ENCODE measurements at places on chromosomes 2 and 18.

DNA sequence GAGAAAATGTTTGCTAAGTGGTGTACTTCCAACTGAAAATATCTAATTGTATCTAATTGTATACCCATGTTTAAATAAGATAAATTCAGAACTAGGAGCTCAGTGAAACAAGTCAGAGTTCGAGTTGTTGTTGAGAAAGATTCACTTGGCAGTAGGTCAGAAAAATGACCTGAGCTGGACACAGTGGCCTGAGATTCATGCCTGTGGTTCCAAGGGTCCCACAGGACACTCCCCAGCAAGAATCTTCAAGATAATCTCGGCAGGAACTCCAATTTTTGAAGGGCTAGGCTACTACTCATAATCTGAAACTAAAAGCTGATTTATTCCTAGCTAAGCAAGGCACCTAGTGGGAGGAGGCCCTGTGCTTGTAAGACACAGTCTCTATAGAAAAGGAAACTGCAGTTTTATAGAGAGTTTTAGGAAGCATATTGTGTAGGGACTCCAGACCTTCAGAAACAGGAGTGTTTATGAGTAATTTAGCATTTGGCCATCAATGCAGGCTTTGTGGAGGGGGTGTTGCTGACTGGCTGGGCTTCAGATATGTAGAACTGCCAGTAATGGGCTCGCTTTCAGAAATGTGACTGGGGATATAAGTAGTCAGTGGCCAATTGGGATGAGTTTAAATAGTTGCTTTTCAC, 43.2 kb downstream of the SP140 start:
- peak; percentile 13 for DNase-seq
- peak overlapping the region; percentile 53 for H3K4me3 ChIP-seq
- peaks cover 87% of the 10 kb centered on the region for H3K36me3 ChIP-seq
- H3K27ac ChIP-seq = peak overlapping the region; percentile 96
- H3K4me1 ChIP-seq = peaks cover 64% of the 10 kb centered on the region
- no peaks in the 10 kb centered on the region for H3K27me3 ChIP-seq

DNA sequence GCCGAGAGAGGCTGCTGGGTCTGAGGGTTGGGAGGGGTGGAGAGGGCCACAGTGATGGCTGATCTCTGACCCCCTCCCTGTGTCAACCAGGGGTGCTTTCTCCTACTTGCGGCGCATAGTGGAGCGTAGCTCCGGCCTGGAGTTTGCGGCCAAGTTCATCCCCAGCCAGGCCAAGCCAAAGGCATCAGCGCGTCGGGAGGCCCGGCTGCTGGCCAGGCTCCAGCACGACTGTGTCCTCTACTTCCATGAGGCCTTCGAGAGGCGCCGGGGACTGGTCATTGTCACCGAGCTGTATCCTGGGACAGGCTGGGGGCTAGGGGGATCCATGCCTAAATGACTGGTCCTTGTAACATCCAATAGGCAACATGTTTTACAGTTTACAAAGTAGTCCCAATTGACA, 20.9 kb upstream of the GMPPA start:
- H3K4me1 ChIP-seq = peaks cover 6% of the 10 kb centered on the region
- no peaks in the 10 kb centered on the region for H3K36me3 ChIP-seq
- DNase-seq = no peak
- no peak overlapping the region for H3K4me3 ChIP-seq
- peaks cover 71% of the 10 kb centered on the region for H3K27me3 ChIP-seq
- H3K27ac ChIP-seq = no peak overlapping the region

- DNase-seq = no peak
- no peaks in the 10 kb centered on the region for H3K27me3 ChIP-seq
- peaks cover 78% of the 10 kb centered on the region for H3K4me1 ChIP-seq
- peak overlapping the region; percentile 53 for H3K4me3 ChIP-seq
- peaks cover 75% of the 10 kb centered on the region for H3K36me3 ChIP-seq
- H3K27ac ChIP-seq = peak overlapping the region; percentile 90
Observed at GRCh38 chr18:44724105-44724778, 43.6 kb downstream of the SETBP1 start.

DNA sequence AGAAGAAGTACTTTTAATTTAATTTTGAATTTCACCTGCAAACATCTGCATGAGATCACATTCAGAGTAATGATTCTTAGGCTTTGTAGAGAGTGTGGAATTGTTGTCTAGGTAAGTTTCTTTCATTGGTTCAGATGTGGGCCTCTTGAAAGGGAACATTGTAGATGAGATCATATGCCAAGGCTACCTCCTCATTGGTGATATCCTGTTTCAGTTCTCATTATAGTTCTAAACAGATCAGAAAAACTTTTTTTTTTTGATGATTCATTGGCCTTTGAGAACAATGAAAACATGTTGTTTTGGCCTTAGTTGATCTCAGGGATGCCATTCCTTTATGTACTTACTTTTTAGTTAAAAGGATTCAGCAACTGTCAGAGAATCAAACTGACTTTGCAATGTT, 44.5 kb downstream of the EML6 start:
- H3K27ac ChIP-seq = peak overlapping the region; percentile 42
- H3K27me3 ChIP-seq = no peaks in the 10 kb centered on the region
- no peak overlapping the region for H3K4me3 ChIP-seq
- H3K4me1 ChIP-seq = peaks cover 18% of the 10 kb centered on the region
- DNase-seq = no peak
- H3K36me3 ChIP-seq = no peaks in the 10 kb centered on the region

GRCh38 chr2:144469798-144470197, 50.1 kb downstream of the ZEB2 start:
- H3K27me3 ChIP-seq = no peaks in the 10 kb centered on the region
- no peak overlapping the region for H3K4me3 ChIP-seq
- peaks cover 1% of the 10 kb centered on the region for H3K36me3 ChIP-seq
- no peak for DNase-seq
- no peak overlapping the region for H3K27ac ChIP-seq
- H3K4me1 ChIP-seq = peaks cover 20% of the 10 kb centered on the region

GRCh38 chr2:167380094-167380493, 491.8 kb downstream of the XIRP2 start:
- no peaks in the 10 kb centered on the region for H3K36me3 ChIP-seq
- no peak overlapping the region for H3K4me3 ChIP-seq
- no peak for DNase-seq
- no peak overlapping the region for H3K27ac ChIP-seq
- no peaks in the 10 kb centered on the region for H3K27me3 ChIP-seq

DNA sequence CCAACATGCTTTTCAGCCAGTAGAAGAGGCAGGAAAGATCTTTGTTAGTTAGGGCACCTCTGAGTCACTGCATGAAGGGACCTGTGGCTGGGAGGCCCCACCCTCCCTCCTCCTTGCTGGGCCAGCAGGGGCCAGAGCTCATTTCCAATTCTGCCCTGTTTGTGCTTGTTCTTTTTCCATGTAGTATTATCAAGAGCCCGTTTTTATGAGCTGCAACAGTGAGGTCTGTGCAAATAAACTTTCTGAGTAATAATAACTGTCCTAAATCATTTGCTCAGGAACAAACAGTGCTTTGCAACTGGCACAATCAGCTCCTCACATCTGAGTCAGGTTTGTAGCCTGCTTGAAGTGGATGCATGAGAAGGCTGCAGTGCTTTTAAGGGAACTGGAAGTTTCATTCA, 128.0 kb downstream of the ARL4C start:
- H3K27ac ChIP-seq = peak overlapping the region; percentile 15
- peaks cover 21% of the 10 kb centered on the region for H3K27me3 ChIP-seq
- no peak overlapping the region for H3K4me3 ChIP-seq
- H3K4me1 ChIP-seq = peaks cover 18% of the 10 kb centered on the region

- no peaks in the 10 kb centered on the region for H3K27me3 ChIP-seq
- H3K27ac ChIP-seq = no peak overlapping the region
- no peaks in the 10 kb centered on the region for H3K4me1 ChIP-seq
- no peak for DNase-seq
- H3K4me3 ChIP-seq = no peak overlapping the region
- H3K36me3 ChIP-seq = no peaks in the 10 kb centered on the region
Observed at GRCh38 chr2:146997488-146997887, 847.3 kb upstream of the ACVR2A start.

DNA sequence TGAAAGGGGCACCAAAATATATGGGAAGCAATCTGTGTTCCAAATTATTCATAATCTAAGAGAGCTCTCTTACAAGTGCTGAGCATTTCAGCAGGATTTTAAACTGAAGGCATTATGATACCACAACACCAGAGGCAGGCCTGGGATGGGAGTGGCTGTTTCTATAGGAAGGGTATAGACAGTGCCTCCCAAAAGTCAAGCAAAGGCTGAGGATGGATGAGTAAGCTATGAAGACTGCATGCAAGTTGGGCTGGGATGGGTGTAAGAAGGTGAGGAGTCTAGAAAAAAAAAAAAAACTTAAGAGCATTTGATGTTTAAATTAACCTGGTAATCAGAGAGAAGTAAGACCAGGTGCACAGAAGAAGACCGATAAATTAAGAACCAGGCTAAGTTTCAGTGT, 132.5 kb downstream of the OSR1 start:
- H3K27me3 ChIP-seq = no peaks in the 10 kb centered on the region
- no peak overlapping the region for H3K27ac ChIP-seq
- H3K4me3 ChIP-seq = no peak overlapping the region
- DNase-seq = no peak
- no peaks in the 10 kb centered on the region for H3K36me3 ChIP-seq

GRCh38 chr18:76553715-76554546, 58.9 kb upstream of the ZNF516 start:
- H3K27me3 ChIP-seq = peaks cover 19% of the 10 kb centered on the region
- no peak for DNase-seq
- no peak overlapping the region for H3K27ac ChIP-seq
- H3K4me3 ChIP-seq = no peak overlapping the region
- H3K36me3 ChIP-seq = no peaks in the 10 kb centered on the region
- peaks cover 6% of the 10 kb centered on the region for H3K4me1 ChIP-seq

DNA sequence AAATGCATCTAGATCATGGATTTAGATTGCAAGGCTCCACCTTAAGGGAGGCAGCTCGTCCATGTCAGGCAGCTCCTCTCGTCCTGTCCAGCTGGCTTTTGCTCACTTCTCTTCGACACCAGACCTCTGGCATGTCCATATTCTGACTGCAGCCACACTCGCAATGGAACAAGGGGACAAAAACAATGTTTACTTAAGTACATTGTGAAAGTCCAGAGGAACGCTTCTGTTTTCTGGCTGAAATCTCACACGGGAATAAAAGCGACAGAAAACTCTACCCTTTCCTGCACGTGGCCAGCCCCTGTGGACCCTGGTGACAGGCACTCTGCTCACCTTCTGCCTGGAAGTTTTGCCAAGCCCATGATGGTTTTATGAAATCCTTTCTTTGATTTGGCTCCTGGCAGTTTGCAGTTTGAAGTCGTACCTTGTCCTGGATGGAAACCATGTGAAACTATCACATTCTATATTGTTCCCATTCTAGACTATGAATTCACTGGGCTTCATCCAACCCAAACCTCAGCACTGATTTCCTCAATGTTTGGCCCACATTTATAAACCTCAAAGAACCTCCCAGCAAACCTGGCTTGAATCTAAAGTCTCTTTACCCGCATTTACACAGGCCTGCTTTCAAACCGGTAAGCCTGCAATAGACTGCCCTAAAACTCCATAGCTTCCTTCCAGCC, 134.3 kb upstream of the PIEZO2 start:
- H3K4me1 ChIP-seq = no peaks in the 10 kb centered on the region
- H3K36me3 ChIP-seq = no peaks in the 10 kb centered on the region
- no peak overlapping the region for H3K4me3 ChIP-seq
- no peaks in the 10 kb centered on the region for H3K27me3 ChIP-seq
- H3K27ac ChIP-seq = no peak overlapping the region
- no peak for DNase-seq

GRCh38 chr2:167945660-167946368, 301.6 kb downstream of the STK39 start:
- H3K4me1 ChIP-seq = no peaks in the 10 kb centered on the region
- no peaks in the 10 kb centered on the region for H3K36me3 ChIP-seq
- H3K4me3 ChIP-seq = no peak overlapping the region
- no peaks in the 10 kb centered on the region for H3K27me3 ChIP-seq

DNA sequence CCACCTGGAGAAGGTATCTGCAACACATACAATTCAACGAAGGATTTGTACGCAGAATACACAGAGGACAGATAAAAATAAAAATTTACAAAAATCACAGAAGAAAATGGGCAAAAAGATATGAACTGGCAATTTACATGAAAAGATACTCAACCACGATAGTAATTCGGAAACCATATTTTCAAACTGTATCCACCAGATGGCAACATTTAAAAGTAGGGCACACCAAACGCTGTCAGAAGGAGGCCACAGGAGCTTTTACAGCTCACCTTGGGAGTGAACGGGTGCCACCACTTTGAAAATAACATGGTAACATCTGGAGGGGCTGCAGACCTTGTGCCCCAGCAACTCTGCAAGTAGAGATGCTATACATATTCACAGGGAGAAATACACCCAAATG, 9.8 kb downstream of the KIF1A start:
- no peak overlapping the region for H3K27ac ChIP-seq
- no peak for DNase-seq
- H3K4me1 ChIP-seq = no peaks in the 10 kb centered on the region

GRCh38 chr18:25866331-25866730, 224.1 kb downstream of the SS18 start:
- H3K4me3 ChIP-seq = no peak overlapping the region
- H3K4me1 ChIP-seq = no peaks in the 10 kb centered on the region
- no peak overlapping the region for H3K27ac ChIP-seq

Data from stimulated activated naive B cell treated with anti-CD40 and anti-IgM and Interleukin-4, amounts not matched to agents 10 μg/mL and 1 μg/mL and 100 μg/mL, for 72 hours (primary cell).